ENCODE measurements at places on chromosomes 12 and 14.

- DNase-seq, result no peak
Observed at GRCh38 chr14:74478996-74479635, 14.0 kb downstream of the NPC2 start.

- DNase-seq, result no peak
Observed at GRCh38 chr12:30925607-30926242, 823 bp upstream of the TSPAN11 start.

DNA sequence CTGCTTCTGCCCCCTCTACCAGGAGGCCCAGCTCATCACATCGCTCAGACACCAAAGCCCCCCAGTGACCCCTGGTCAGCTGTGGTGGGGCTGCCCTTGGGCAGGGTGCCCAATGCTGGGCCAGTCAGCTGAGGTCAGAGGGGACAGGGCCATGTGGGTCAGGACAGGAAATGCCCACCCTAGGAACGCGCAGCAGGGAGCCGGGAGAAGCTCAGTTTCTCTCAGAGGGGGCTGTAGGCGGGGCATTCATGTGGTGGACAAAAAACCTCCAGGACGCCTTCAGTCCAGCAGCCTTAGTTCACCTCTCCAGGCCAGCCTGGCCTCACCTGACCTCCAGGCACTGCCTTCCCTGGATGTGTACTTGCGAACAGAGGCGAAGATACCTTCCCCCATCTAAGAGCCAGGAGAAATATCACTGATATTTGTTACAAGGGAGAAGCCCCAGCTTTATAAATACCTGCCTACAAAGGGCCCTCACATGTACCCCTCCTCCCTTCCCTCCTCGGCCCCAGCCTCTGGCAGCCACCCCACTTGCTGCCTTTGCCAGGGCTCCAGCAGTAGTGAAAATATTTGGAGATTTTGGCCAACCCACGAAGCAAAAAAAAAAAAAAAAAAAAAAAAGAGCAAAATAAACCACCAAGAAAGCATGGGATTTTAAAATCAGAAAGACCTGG lies 41.9 kb upstream of the PLEKHG6 start:
- DNase-seq, result no peak

GRCh38 chr12:132275110-132275531 lies 54.3 kb downstream of the GALNT9 start:
- no peak for DNase-seq

- DNase-seq, result no peak
Observed at GRCh38 chr14:56299306-56299984, 181.2 kb downstream of the PELI2 start.

- DNase-seq, result no peak
Observed at GRCh38 chr12:6960593-6961277, 9.6 kb downstream of the PTPN6 start.

GRCh38 chr14:78403278-78403815 lies 233.2 kb downstream of the NRXN3 start:
- peak; percentile 0 for DNase-seq

DNA sequence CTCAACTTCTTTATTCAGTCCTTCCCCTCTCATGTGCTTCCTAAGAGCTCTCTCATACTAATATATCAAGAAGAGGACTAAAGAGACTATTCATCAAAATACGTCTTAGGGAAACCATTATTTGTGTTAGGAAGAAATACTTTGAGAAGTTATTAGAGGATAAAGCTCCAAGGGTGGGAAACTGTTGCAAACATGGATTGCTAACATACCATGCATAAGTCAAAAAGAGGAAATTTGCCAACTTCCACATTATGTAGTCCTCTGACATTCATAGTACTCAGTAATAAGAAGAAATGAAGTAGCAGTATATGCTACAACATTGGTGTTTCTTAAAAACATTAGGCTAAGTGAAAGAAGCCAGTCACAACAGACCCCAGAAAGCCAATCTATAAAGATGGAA lies 128.8 kb upstream of the CLEC14A start:
- DNase-seq, result no peak

DNA sequence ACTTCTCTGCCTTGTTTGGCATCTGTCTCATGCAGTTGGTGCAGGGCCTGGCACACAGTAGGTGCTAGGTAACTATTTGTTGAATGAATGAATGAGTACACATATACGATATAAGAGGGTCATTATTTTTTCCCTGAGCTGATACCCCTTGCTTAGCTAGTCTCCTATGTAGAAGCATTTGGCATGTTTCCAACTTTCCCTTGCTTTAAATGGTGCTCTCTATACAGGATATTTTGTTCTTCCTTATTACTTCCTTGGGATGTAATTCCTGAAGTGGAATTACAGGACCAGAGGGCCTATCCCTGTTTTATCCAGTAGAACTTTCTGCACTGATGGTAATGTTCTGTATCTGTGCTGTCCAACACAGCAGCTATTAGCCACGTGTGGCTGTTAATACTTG lies 250.1 kb upstream of the PWP1 start:
- DNase-seq, result no peak

- DNase-seq, result no peak
Observed at GRCh38 chr12:59650588-59651228, 54.9 kb downstream of the SLC16A7 start.

DNA sequence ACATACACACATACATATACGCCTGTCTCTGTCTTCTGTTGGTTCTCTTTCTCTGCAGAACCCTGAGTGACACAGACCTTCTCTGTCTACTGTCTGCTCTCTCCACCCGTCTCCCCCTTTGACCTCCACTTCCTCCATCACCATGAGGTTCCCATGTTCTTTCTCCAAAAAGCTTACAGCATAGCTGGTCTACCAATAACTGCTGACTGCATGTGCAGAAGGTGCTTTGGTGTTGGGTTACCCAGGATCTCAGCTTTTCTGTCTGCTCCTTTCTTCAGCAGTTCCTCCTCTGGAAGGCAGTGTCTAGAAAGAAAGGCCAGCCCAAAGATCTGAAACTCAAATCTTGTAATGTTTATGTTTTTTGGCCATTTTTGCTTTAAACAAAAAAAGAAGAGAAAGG lies 125.6 kb downstream of the SMOC1 start:
- DNase-seq, result no peak
